Thoracic aorta (tissue), 2 donors: ENCODE measurements at places on chromosomes 11 and 22. TPM values are rescaled to one million over a fixed set of nuclear protein-coding genes. Genes with fewer than 3 reads are reported as not detected.

The MRPL40 gene
- total RNA-seq: 19.2 TPM

DNA sequence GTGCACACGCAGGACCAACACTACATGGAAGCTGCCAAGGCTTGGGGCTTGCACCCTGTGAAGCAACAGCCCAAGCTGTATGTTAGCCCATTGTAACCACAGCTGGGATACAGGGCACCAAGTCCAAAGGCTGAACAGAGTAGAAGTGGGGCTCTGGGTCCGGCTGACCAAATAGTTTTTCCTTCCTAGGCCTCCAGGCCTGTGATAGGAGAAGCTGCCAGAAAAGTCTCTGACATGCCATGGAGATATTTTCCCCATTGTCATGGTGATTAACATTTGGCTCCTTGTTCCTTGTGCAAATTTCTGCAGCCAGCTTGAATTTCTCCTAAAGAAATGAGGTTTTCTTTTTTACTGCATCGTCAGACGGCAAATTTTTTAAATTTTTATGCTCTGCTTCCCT, 941.2 kb downstream of the FAM181B start:
- DNase-seq: no peak

- no peak for DNase-seq
These were observed 273.9 kb downstream of the SBF2 start for GRCh38 chr11:10019906-10020682.

DNA sequence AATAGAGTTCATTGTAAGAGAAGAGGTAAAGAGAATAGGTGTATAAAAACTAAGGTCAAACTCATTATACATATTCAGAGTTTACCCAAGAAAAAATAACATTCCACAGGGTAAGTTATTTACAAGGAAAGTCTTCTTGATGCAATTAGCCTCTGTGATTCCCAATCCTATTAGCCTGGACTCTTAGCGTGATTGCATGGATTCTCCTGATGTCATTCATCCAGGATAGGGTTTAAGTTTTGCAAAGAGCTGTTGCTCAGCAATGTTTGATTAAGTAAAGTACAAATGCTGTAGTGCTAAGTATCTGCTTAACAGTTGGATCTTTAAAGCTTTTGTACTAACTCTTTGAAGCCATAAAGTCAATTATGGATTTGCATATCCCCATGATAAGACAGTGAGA, 767.8 kb upstream of the LUZP2 start:
- DNase-seq: no peak

GRCh38 chr11:126280595-126280994, 2.3 kb upstream of the TIRAP start:
- no peak for DNase-seq
